ENCODE measurements at places on chromosomes 7 and 10. TPM values are rescaled to one million over a fixed set of nuclear protein-coding genes. Genes with fewer than 3 reads are reported as not detected.

DNA sequence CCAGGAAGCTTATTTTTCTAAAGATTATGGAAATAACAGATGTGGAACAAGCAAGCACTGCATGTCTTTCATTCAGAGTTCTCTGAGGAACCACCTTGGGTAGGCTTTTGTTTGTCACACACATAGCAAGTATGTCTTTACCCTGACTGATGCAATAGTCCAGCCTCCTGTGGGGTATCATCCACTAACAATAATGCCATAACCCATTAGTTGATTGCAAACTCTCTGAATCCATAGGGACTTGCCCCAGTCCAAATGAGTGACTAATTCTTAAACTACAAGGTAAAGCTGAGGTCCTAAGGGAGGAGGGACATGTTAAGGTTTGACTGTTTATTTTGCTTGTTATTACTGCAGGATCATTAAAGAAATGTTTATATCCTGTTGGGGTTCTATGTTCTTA lies 151.4 kb upstream of the PRPS1L1 start:
- no peak for DNase-seq

Gene SLC39A12
- 0.16 TPM for total RNA-seq

Gene PRSS37
- total RNA-seq: not detected

Gene MBL2
- not detected for total RNA-seq

- DNase-seq: no peak
Observed at GRCh38 chr7:4712281-4713182, 30.4 kb downstream of the FOXK1 start.

GRCh38 chr7:46256870-46257661 lies 336.0 kb upstream of the IGFBP3 start:
- DNase-seq: no peak

Gene ZMIZ2
- 127 TPM for total RNA-seq

GRCh38 chr7:85230623-85231022 lies 43.8 kb upstream of the SEMA3D start:
- no peak for DNase-seq

GRCh38 chr10:44198780-44199097 lies 186.2 kb downstream of the CXCL12 start:
- DNase-seq: peak; percentile 77

Gene NRG3
- total RNA-seq: 5.4 TPM

DNA sequence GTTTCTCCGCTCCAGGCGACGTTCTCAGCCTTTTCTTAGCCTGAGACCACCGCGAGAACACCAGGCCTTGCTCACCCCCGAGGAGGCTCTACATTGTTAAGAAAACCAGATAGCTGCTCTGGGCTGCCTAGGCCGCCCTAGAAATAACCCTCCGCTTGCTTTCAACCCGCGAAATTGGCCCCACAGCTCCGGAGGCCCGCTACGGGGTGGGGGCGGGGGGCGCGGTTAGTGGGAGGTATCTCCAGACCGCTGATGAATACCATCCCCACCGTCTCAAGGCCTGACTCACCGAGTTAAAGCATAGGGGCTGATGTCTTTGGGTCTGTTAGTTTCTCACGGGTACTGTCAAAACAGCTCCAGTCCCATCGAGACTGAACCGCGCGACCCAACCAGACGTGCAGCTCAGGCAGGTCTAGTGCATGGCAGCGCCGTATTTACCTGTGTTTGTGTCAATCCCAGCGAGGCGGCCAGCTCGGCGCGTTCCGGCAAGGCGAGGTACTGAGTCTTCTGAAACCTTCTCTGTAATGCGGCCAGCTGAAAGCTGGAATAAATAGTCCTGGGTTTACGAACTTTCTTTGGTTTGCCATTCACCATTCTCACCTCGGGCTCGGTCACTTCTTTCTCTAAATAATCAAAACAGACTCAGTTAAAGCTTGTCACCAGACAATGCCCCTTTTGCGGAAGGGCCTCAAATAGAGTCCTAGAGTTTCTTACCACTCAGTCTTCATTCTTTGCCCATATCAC lies 2.7 kb downstream of the DLX5 start:
- peak; percentile 48 for DNase-seq

DNA sequence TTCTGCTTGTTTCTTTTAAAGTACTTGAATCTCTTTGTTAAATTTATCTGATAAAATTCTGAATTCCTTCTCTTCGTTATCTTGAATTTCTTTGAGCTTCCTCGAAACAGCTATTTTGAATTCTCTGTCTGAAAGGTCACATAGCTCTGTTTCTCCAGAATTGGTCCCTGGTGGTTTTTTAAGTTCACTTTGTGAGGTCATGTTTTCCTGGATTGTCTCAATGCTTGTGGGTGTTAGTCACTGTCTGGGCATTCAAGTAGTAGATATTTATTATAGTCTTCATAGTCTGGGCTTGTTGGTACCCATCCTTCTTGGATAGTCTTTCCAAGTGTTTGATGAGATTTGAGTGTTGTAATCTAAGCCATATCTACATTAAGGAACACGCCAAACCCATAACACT lies 1060.6 kb downstream of the LRMDA start:
- DNase-seq: no peak

Gene ECHDC3
- total RNA-seq: 32.4 TPM

GRCh38 chr7:44798649-44799305 lies 2.3 kb downstream of the PPIA start:
- DNase-seq: no peak

DNA sequence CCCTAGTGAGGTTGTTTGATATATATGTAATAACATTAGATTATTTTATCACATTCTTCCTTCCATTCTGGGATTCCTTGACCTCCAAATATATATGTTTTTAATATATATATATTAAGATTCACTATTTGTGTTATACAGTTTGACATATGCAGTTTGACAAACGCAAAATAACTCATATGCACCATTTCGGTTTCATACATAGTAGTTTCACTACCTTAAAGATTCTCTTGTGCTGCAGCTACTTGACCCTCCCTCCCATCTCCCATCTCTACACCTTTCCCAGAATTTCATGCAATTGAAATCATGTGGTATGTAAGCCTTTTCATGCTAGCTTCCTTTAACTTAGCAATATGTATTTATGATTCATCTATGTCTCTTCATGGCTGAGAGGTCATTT lies 1244.4 kb downstream of the SORCS3 start:
- DNase-seq: no peak

Gene UBE3C
- total RNA-seq: 58.5 TPM

Gene TRIM50
- total RNA-seq: 0.19 TPM

DNA sequence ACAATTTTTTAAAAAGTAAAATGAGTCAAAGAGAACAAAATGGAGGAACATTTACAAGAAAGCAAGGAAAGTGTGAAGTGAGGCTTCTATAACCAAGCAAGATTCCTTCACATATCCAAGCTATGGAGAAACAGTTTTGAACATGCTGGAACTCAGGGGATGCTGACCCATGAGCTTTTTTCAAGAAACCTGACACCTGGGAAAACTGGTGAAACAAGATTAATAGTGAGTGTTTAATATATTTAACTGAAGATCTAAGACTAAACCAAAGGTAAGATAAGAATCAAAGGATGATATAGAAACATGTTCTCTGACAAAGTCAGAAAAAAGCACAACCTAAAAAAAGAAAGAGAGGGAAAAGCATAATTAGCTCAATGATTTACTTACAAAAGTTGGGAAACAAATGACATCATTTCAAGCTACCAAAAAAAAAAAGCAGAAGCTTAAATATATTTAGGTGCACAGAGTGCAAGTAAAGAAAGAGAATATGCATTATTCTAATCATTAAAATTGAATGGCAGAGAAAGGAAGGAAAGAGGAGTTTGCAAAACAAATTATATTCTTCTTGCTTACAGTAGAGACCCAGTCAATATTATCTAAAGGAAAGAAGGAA lies 24.9 kb downstream of the C7orf25 start:
- peak; percentile 49 for DNase-seq

- no peak for DNase-seq
Observed at GRCh38 chr10:132699411-132700155, 86.4 kb downstream of the NKX6-2 start.

- DNase-seq: no peak
Observed at GRCh38 chr10:108249940-108250339, 1085.4 kb upstream of the SORCS1 start.

DNA sequence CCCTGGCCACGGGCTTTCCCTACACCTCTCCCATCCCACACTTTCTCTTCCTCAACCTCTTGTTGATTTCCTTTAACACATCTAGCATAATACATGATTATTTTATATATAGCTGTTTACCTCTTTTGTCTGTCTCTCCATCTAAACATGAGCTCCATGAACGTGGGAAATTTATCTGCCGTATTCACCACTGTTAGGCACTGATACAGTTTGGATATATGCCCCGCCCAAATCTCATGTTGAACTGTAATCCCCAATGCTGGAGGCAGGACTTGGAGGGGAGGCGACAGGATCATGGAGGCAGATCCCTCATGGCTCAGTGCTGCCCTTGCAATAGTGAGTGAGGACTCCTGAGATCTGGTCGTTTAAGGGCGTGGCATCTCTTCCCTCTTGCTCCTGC lies 5.7 kb downstream of the CYTH3 start:
- no peak for DNase-seq

GRCh38 chr7:43674559-43675436 lies 54.5 kb downstream of the COA1 start:
- DNase-seq: no peak

Gene OAT
- 44.1 TPM for total RNA-seq

Gene CAMK2B
- 1.1 TPM for total RNA-seq

Gene KAZALD1
- total RNA-seq: 9.8 TPM

Gene PCGF6
- total RNA-seq: 6.3 TPM

DNA sequence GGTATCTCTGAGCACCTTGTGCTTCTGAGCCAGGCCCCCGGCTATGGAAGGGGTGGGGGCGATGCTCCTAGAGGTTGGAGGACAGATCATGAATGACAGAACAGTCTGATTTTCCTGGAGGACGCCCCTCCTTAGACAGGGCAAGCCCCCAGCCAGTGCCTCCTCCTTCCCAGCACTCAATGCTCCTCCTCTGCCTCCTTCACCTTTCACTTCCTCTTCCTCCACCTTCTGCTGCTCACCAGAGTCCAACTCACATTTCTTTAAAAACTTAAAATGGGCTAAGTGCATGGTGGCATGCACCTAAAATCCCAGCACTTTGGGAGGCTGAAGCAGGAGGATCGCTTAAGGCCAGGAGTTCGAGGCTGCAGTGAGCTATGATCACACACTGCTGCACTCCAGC lies 71.1 kb upstream of the CUX1 start:
- DNase-seq: no peak

DNA sequence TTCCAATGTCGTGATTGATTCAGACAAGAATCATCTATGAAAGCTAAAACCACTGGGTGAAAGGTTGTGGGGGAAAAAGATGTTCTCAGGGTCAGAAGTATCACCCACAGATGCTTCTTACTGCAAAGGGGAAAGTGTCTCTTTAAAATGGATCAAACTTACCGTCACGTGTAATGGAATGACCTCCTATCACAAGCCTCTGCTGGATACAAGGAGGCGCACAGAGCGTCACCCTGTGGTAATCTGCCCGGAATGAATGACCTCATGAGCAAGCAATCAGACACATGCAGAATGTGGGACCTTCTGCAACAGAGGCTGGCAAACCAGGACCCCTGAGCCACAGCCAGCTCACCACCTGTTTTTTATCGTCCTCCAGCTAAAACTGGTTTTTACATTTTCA lies 33.0 kb downstream of the WIPF3 start:
- no peak for DNase-seq

DNA sequence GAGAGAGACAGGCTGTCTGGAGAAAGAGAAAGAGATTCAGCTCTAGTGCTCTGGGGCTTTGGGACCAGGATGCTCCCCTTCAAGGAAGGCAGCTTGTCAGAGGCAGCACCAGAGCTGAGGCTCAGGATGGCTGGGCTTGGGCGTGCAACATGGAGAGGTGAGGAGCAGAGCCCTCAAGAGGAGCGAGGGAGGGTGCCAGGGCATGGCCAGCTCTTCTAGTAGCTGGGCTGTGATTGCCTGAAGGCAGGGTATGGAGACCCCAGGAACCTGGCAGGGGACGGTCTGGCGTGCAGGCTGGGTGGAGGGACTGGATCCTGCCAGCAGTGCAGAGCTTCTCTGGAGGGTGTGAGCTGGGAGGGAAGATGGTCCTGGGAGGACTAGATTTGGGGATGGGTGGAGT lies 40.2 kb downstream of the ANTXRL start:
- DNase-seq: no peak

GRCh38 chr7:4067874-4068273 lies 614.2 kb upstream of the FOXK1 start:
- DNase-seq: no peak

GRCh38 chr10:129771991-129772431 lies 192.1 kb downstream of the EBF3 start:
- DNase-seq: peak; percentile 46

Gene EGFR
- 61.3 TPM for total RNA-seq

DNA sequence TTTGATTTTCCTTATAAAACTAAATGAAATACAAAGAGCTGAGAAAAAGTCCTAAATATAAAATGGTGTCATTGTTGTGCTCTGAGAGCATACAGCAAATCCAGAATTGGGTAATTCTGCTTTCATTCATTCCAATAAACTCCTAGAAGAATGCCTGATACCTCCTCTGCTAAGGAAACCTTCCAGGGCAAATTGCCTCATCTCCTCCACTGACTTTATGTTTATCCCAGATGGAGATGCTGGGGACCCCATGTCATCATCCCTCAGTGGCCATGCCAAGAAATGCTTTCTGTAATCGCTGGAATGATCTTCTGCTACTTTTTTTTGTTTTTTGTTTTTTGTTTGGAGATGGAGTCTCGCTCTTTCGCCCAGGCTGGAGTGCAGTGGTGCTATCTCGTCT lies 119.3 kb upstream of the PRKCQ start:
- no peak for DNase-seq

Gene ABLIM1
- 158 TPM for total RNA-seq

GRCh38 chr10:17787087-17787961 lies 21.8 kb upstream of the MRC1 start:
- peak; percentile 73 for DNase-seq

Gene CPA2
- total RNA-seq: not detected

- DNase-seq: no peak
Observed at GRCh38 chr7:22152690-22153089, 204.3 kb downstream of the RAPGEF5 start.

DNA sequence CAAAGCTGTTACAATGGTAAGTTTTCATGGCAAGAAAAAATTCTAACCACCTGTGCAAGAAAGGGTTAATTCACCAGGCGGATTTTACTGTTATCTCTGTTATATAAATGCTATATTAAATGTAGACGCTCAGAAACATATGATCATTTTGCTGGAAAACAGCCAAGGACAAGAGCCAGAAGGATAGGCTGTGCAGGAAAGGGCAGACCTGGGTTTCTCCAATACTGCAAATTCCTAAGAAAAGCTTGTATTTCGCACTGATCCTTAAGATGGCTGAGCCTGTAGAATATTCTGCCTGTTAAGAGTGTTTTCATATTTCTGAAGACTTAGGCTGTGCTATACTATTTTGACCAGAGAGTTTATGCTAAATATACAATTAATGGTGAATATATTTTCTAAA lies 564.1 kb upstream of the KCND2 start:
- no peak for DNase-seq

- no peak for DNase-seq
Observed at GRCh38 chr7:45682358-45682735, 108.2 kb downstream of the ADCY1 start.
